ENCODE measurements at places on chromosomes 16 and 17.

DNA sequence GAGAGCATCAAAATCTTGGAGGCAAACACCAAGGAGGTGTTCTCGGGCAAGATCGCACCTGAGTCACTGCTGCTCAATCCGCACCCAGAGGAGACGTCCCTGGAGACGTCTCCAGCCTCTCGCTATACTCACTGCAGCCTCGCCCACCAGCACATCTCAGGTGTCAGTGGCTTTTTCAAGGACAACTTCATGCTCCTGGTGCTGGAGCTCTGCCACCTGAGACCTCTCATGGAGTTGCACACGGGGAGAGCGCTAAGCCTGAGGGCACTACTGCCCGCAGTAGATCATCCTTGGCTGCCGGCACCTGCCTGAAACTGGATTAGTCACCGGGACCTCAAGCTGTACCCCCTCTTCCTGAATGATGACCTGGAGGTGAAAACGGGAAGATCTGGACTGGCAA, 2.6 kb upstream of the MBTPS1 start:
- DNase-seq: no peak

DNA sequence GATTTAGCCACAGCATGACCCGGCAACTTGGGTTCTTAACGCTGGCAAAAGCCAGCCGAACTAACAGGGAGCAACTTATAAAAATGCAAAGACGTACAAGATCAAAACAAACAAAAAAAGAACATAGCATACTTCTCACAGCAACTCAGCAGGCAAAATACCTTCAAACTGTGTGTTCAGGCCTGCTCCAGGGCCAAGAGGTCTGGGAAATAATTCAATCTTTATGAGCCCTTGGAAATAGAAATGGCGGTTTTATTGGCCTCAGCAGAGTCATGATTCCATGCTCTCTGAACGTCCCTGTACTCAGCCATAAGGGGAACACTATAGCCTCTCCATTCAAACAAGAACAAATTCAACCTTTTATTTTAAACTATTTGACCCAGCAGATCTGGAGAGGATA, 101.3 kb upstream of the C17orf78 start:
- no peak for DNase-seq

GRCh38 chr17:63623786-63624530, 1.7 kb downstream of the MAP3K3 start:
- no peak for DNase-seq

DNA sequence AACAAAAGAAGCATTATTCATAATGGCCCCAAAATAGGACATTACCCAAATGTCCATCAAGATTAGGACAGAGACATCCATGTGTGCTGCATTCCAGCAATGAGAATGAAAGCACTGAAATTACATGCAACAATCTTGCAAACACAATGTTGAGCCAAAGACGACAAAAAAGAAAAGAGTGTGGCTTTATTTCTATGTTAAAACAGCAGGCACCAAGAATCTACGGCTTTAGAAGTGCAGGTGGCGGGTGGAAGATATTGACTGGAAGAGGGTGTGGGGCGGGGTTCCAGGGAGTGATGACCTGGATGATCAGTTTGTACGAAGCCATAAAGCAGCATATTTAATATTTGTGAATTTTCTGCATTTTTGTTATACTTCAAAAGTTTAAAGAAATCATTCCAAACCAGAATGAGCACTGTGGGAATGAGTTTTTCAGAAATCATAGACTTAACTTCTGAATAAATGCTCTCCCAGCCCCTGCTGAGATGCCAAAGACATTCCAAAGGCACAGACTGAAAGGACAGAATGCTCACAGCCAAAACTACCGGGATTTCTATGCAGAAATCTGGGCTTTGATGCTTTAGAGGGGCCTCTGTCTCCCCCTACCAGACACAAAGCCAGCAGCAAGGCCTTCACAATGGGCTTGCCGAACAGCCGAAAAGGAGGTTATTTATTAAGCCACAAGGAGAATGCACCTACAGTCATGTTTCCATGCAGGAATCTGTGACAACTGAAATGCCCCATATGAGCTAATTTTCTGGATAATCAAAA, 361.6 kb downstream of the GRIN2A start:
- no peak for DNase-seq

- no peak for DNase-seq
Observed at GRCh38 chr17:18039535-18040260, 490 bp downstream of the GID4 start.

- no peak for DNase-seq
Observed at GRCh38 chr17:34140006-34140405, 115.1 kb upstream of the CCL2 start.

- peak; percentile 44 for DNase-seq
Observed at GRCh38 chr16:69123910-69124309, 8.5 kb downstream of the CHTF8 start.

GRCh38 chr17:20989991-20990855, 52.6 kb downstream of the USP22 start:
- DNase-seq: no peak

DNA sequence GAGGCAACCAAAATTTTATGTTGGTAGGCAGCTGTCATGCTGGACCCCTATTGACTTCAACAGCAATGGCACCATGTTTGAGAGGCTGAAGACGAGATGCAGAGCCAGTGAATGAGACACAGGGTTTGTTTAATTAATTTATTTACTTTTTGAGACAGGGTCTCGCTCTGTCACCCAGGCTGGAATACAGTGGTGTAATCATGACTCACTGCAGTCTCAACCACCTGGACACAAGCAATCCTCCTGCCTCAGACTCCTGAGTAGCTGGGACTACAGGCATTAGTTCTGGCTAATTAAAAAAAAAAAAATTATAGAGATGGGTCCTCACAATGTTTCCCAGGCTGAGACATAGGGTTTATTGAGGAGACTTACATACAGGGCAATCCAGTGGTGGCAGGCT, 36.2 kb upstream of the PPM1D start:
- no peak for DNase-seq

DNA sequence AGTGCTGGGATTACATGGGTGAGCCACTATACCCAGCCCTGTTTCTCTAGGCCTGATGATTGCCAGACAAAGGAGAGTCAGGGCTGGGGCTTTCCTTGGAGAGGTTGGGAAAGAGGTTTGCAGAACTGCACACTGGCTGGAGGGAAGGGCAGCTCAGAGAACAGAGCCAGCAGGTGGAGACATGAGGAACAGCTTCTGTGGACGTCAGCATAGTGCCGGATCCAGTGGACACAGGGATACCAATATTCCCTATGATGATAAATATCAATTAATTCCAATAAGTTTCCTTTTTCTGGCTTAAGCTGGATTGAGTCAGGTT, 43.2 kb upstream of the SCNN1B start:
- no peak for DNase-seq

All from activated T-cell treated with anti-CD3 and anti-CD28 coated beads, Interleukin-2, amount 50 U/mL, for 1 hour (primary cell).